ENCODE measurements at places on chromosomes 6 and 20.

DNA sequence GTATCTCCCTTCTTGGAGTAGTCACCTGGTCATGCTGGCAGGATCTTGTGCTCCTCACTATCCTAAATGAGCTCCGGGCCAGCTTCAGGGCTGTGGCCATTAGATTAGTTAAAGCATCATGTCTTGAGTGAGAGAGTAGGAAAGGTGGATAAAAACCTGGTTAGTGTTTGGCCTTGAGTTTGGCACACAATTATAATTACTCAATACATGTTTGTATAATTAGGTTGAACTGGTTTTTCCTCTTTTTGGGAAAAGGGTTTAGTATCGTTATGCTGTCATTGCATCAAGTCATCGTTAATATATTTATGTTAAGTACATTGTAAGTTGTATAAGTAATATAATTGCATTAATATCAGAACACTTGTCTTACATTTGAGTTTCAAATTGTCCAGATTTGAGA, 126.3 kb downstream of the CDKAL1 start:
- no peak for DNase-seq

DNA sequence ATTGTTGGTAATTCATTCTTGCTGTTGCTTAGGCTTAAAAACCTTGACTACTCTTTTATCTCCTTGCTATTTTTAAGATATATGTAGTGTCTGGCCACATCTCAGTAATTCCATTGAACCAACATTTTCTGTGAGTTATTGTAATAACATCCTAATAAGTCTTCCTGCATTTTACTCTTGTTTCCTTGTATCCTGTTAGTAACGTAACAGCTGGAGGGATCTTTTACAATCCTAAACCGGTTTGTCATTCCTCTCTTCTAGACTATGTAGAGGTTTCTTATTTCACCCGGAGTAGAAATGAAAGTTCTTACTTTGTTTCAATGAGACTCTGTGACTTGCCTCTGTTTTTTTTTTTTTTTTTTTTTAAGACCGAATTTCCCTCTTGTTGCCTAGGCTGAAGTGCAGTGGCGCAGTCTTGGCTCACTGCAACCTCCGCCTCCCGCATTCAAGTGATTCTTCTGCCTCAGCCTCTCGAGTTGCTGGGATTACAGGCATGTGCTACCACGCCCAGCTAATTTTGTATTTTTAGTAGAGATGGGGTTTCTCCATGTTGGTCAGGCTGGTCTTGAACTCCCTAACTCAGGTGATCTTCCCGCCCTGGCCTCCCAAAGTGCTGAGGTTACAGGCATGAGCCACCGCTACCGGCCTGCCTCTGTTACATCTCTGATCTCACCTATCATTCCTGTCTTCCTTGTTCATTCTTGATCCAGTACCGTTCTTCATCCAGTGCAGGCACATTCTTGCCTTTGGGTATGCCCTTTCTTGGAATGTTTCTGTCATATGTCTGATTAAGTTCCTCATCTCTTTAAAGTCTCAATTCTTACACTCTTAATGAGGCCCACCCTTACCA, 44.7 kb downstream of the NCOA3 start:
- no peak for DNase-seq

DNA sequence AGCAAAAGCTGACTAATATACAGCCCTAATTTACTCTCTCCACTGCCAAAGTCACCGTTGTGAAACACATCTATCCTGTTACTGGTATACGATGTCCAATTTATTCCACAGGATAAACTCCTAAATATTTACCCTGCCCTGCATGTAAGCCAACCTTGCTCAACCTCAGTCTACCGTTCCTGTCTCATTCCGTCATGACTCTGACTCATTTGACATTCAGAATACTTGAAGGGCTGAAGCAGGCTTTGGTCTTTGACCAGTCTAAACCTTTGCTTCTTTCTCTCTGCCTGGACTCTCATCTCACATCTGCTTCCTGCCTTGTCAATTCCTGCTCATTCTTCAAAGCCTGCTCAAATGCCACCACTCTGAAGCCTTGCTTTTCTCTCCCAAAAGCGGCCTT, 157.5 kb downstream of the SCP2D1 start:
- DNase-seq = no peak

GRCh38 chr20:2701671-2702081, 9.1 kb downstream of the EBF4 start:
- DNase-seq = no peak

DNA sequence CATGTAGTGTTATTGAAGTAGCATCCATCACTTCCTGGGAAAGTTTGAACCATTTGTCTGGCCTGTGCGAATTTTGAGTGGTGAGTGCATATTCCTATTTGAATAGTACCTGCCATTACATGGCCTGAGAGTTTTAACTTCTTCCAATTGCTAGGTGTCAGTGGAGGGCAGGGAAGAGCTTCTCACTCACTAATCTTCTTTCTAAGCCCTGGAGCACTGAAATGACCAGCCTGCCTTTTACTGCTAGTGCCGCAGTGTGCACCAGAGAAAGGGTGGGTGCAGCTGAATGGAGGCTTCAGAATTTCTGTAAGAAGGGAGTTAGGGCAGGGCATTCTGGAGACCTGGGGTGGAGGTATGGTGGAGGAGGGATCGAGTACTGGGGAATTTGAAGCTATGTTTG, 45.5 kb downstream of the RNF144B start:
- no peak for DNase-seq

DNA sequence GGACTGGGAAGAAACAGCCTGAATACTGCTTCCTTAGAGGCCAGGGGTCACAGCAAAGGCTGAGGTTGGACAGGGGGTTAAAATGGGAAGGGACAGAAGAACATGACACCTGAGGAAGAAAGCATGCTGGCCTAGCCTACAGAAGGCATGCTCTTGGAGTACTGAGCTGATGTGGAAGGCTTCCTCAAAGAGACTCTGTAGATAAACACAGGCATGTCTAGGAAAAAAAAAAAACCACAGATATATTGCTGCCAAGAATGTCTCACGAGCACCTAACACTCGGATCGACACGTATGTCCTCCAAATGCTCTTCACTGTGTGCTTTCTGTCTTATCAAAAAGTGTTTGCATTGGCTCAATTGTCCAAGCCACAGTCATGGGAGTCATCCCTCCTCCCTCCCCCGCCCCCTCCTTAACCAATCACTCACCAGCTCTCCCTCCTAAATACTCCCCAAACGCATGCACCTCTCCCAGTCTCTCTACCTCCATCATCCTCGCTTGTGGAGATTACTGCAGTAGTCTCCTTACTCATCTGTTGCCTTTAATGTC, 101.1 kb upstream of the LRFN2 start:
- DNase-seq = no peak

GRCh38 chr6:115896538-115897129, 164.1 kb downstream of the FRK start:
- peak; percentile 33 for DNase-seq

DNA sequence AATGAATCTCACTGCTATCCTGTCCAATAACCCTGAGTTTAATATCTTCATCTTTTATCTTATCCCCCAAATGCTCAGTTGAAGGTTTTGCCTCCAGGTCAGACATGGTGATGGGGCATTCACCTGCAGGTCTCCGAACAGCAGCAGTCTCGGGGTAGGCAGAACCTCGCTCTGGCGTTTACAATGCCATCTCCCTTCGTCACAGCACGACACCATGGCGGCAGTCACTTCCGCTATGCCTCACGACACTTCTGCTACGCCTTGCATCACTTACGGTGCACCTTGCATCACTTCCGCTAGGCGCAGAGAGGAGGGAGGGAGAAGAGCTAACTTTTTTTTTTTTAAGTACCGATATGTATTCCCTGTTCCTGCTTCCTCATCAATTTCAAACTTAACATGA, 194.9 kb downstream of the BCAS1 start:
- no peak for DNase-seq

DNA sequence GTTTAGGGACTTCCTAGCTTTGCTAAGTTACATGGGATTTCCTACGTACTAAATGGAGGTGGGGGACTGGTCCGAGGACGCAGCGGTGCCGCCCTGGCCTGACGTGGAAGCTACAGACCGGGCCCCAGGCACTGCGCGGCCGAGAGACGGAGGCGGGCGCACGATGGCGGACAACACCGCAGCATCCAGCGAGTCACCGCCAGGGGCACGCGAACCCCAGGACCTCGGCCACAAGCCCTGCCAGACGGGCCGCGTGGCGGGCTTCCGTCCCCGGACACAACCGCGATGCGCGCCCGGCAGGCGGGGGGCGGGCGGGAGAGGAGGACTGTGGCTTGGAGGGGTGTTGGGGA, 1516.9 kb upstream of the DEFB115 start:
- DNase-seq = no peak

DNA sequence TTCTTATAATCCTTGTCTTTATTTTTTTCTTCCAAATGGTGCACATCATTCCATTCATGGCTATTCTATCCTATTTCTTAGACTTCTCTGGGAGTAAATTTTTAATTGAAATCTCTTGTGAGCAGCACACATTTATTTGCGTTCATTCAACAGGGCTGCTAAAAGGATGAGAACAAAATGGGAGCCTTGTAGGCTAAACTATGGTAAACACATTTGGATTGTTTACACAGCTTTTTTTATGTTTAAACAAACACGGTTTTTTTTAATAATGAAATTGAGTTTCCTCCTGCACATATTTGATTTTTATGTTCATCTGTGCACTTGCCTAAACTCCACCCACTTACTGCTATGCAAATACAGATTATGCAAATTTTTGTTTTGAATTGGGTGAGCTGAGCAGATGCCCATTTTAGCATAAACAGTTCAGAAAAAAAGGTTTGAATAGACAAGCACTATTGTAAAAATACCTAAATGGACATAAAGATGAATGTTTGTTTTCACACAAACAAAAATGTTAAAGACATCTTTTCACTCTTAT, 92.0 kb downstream of the OLIG3 start:
- no peak for DNase-seq

GRCh38 chr6:141705431-141705830, 427.3 kb upstream of the GJE1 start:
- DNase-seq = no peak

DNA sequence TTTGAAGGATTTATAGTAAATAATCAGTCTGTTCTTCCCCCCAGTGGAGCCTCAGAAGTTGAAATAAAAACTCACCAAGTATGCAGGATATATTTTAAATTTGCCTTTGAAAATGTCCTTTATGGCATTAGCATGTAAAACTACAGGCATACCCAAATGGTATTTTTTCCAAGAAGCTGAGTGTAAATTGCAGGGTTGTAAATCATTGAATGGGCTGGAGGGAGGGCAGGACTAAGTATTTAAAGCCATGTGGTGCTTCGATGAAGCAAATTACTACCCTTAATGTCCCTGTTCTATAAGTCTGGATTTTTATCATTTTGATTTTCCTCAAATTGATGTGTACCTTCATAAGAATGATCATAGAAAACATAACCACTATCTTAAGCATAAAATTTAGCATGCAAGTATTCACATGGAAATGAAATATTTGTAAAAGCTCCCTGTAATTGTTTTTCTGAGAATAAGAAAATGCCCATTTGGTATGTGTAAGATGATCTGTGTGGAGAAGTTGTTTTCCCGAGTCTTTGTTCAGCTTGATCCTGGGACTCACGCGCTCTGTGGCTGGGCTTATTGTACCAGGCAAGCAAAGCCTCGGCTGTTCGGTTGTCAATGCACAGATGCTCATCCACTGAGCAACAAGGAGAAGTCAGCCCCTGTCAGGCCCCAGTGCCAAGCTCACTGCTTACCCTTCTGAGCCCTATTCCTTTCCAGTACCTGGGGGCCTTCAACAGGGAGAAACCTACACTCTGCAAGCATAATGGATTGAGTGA, 66.7 kb downstream of the CD164 start:
- DNase-seq = no peak

DNA sequence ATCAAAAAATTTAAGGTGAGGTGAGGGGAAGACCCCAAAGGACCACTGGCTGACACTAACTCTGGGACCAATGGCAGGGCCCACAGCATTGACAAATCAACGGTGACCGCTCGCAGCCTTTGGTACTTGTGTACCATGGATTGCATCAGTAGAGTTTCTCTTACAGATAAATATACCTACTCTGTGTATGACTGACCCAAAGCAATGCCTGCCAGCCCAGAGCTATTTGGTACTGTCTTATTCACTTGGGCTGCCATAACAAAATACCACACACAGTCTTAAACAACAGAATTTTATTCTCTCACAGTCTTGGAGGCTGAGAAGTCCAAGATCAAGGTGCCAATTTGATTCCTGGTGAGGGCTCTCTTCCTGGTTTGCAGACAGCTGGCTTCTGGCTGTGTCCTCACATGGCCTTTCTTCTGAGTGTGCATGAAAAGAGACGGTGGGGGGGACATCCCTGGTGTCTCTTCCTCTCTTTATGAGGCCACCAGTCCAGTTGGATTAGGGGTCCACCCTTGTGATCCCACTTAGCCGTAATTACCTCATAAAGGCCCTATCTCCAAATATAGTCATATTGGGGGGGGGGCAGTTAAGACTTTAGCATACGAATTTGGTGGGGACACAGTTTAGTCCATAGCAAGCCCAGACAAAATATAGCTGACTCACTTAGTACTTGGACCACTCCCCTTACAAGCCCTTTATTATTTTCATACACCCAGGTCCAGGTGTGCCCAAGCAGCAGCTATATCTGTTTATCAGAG, 336.3 kb downstream of the CD83 start:
- peak; percentile 21 for DNase-seq

DNA sequence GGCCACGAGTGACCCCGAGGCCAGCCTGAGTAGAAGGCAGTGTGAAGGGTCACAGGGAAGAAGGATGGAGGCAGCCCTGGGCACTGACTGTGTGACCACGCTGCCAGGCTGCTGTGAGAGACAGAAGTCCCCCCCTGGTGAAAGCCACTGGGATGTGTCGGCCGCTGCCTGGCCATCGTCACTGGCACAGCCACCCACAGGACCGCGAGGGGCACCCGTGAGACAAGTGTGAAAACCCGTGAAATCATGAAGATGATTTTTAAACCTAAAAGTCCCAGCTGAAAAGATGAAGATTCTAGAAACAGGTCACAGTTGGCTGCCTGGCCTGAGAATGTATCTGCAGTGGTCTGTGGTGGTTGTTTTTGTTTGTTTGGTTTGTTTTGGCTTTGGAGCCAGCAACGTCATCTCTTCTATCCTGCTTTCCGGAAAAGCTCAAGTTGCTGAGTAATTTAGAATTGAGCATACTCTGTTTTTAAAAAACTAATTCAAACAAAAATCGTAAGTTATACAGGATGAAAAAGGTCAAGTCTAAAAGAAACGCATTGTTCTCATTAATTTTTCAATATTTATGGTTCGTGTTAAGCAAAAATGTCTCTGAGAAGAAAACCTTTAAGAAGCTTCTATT, 94.7 kb downstream of the HUS1B start:
- no peak for DNase-seq

DNA sequence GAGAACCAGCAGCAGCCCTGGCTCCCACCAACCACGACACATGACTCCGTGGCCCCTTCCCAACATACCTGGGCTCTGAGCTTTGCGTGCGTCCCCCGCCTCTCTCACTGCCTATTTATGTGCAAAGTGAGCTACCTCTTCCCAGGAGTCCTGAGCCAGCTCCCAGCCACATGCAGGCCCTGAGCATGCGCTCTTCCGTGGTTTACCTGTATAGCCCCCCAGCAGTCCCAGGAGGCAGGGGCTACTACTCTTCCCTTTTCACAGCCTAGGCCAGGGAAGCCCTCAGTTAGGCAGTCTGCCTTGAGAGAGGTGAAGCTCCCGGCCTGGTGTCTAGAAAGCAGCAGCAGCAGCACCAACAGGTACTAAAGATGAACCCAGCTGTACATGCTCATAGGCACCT, 114.8 kb upstream of the CDYL start:
- no peak for DNase-seq
